CD8-positive, alpha-beta T cell (primary cell): ENCODE measurements at places on chromosomes 4 and X.

DNA sequence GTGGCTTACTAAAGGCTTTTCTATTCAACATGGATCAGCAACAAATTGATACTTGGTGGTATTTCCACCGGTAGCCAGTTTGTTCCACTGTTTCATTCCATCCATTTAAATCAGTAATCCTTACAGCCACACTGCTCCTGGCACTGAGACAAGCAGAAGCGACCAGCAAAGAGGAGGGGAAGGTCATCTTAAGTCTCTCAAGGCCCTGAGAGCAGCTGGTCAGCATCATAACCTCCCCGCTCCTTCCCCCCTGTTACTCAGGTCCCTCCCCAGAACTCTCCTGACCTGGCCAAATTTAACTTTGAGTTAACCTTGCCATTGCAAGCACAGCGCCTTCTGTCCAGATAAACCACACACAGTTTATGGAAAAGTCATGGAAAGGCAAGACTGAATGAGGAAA is 331.3 kb upstream of the KLF3 start:
- no peak for DNase-seq

DNA sequence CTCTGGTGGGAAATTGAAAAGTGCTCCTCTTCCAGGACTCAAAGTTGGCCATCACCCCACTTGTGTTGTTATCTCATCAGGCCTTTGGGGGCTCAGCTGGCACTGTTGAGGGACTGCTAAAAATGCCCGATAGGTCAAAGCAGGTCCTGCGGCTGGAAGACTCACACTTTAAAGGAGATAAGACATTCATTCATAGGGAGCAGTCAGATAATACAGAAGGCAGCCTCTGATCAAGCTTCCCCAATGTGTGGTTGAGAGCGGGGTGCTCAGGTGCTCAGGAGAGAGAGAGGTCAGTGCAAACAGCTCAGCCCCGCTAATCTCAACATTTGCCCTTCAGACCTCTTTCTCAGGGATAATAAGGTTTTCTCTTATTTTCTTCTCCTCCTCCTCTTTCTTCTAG is 70.3 kb downstream of the TMEM154 start:
- DNase-seq, result no peak

DNA sequence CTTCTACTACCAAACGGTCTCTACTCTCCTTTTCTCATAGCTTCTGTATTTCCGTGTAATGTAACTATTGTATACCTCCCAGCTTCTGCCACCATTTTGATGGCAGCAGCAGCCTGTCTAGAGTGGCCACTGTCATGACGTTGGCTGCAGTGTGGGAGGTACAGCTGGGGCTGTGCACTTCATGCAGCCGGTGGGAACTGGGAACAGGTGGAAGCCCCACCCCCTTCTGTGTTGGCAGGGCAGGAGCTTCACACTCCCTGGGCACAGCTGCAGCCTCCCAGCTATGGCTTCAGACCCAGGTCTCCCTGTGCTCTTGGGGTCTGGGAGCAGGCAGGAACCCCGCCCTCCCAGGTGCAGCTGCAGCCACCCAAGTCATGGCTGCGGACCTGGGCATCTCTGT is 49.8 kb upstream of the SEC24B start:
- DNase-seq, result no peak

DNA sequence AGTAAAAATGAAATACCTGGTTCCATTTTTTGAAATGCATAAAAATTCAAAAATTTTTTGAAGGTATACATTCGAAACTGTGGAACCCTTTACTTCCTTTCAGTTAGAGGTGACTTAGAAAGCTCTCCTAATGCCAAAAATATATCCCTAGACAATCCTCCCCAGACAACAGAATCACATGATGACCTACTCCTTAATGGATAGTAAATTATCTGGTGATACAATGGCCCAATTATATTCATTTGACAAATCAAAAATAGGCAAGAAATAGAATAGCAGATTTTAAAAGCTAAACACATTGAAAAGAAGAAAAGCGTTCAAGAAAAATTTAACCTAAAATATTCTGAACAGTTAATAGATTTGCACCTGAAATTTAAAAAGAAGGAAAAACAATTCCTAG is 3.5 kb upstream of the UGT2A2 start:
- no peak for DNase-seq

DNA sequence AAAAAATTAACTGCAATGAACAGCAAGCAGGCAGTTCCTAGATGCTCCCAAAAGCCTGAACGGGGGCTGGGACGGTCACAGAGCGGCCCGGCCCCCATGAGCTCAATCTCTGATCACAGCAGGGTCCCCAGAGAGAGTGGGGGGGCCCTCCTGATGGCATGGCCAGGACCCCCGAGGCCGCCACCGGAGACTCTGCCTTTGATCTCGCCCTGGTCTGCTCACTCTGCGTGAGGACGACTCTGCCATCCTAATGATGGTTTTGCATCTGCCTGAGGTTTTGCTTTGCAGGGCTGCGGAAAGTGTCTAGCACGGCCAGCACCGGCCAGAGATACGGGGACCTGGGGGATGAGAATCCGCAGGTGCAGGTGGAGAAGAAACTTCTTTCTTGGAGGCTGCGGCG is 103.8 kb downstream of the SHOX start:
- DNase-seq, result no peak

DNA sequence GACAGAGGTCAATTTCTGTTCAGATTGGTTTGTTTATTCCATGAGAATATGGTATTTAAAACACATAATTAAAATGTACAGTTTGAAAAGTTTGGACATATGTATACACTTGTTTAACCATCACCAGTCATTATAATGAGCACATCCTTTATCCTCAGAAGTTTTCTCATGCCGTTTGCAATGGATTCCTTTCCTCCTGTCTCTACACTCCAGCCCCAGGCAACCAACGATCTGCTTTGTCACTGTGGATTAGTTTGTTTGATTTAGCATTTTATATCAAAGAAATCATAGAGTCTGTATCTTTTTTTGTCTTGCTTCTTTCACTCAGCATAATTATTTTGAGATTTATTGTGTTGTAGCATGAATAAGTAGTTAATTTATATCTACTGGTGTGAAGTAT is 243.0 kb upstream of the TRAM1L1 start:
- no peak for DNase-seq

DNA sequence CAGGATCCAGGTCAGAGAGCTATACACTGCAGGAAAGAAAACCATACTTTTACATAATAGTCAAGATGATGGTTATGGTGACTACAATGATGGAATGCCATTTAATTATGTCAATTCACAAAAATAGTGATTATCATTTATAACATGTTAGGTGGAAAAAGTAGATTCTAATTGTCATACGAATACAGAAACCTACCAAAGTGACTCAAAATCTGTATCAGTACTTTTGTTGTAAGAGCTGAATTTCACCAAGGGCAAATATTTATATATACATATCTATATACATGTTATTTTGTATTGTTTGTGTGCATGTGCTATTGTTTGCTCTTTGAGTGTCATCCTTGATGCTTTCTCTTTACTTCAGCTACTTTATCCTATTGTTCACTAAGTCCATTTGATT is 485.4 kb downstream of the INPP4B start:
- DNase-seq, result no peak

DNA sequence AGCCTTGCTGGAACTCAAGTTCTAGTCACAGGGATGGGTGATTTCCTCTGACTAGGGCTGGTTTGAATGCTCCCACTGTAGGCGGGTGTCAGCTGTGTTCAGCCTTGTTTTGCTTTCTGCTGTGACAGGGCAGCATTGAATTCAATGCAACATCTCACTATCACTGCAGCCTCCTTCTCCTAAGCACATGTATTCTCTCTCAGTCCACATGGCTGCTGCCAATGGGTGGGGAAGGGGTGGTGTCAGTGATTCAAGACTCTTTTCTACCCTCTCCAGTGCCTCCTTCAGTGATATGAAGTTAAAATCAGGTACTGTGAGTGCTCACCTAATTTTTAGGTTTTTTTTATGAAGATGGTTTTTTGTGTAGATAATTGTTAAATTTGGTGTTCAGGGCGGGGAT is 46.3 kb downstream of the COL4A5 start:
- no peak for DNase-seq

- no peak for DNase-seq
Observed at GRCh38 chrX:81286075-81286474, 84.2 kb downstream of the SH3BGRL start.

- DNase-seq, result no peak
Observed at GRCh38 chrX:114774691-114775090, 190.8 kb downstream of the HTR2C start.

- DNase-seq, result no peak
Observed at GRCh38 chr4:121227341-121227792, 63.2 kb upstream of the TNIP3 start.

GRCh38 chrX:54446084-54446483 is 5.9 kb downstream of the TSR2 start:
- DNase-seq, result no peak

DNA sequence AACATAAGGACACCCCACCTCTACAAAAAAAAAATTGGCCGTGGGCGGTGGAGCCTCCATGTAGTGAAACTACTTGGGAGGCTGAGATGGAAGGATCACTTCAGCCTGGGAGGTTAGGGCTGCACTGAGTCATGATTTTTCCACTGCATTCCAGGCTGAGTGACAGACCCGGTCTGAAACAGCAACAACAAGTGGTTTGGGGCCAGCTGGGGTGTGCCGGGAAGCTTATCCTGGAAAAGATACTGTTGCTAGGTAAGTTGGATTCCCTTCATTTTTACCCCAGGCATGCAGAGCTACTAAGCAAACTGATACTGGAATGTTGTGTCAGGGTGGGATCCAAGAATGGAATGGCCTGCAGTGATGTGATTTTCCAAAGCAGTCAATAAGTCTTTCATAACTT is 57.0 kb downstream of the XAGE2 start:
- DNase-seq, result no peak

GRCh38 chrX:2664502-2664901 is 26.6 kb upstream of the CD99 start:
- no peak for DNase-seq

DNA sequence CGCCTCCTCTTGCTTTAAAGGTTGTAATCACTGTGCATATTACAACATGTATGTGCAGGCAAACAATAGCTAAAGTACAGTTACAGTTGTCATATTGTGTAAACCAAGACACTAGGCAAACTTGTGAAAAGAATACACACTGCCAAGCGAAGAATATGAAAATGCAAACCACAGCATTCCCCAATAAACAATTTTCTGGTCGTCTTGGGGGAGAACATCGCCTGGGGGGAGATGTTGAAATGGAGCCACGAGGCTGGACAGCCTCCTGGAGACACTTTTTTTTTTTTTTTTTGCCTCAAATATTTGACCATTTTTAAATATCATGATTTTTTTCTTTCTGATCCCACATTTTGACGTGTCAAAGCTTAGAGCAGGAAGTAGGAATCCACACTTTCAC is 51.7 kb upstream of the PDLIM3 start:
- DNase-seq, result no peak

DNA sequence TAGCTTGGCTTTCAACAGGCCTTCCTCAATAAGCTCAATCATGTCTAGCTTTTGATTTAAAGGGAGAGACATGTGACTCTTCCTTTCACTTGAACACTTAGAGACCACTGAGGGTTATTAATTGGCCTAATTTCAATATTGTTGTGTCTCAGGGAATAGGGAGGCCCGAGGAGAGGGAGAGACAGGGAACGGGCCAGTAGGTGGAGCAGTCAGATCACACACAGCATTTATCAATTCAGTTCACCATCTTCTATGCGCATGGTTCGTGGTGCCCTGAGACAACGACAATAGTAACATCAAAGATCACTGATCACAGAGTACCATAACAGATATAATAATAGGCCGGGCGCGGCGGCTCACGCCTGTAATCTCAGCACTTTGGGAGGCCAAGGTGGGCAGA is 17.8 kb downstream of the ZNF81 start:
- no peak for DNase-seq

DNA sequence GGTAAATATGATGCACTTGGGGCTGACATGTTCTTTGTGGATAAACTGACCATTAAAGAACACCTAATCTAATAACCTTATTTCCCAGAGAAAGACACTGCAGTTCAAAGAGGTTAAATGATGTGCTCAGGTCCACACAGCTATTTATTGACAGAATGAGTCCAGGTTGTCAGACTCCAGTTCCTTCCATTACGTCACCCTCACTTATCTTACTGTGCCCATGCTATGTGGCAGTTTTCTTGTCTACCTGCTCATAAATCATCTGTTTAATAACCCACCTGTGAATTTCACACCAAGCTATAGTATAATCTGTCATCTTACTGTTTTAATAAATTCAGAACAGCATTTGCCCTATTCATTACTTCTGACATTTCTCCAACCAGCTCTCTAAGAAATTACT is 36.7 kb downstream of the QRFPR start:
- DNase-seq, result no peak

DNA sequence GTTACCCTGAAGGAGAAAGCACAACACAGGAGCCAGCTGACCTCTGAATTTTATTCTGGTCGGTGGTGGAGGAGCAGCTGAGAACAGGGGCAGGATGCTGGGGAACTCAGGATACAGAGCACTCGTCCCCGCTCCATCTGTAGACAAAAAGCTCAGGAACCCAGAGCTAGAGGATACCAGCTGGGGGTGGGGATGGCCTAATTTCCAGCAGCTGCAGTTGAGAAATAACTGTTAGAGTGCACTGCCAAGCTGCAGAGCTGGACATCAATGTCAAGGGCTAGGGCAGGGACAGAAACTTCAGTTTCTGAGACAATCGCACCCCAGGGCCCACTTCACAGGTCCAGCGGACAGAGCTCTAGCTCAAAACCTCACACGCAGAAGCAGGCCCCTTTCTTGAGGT is 122.1 kb upstream of the GUCY1A1 start:
- DNase-seq, result no peak

- no peak for DNase-seq
Observed at GRCh38 chr4:1855333-1856070, 454 bp downstream of the LETM1 start.

DNA sequence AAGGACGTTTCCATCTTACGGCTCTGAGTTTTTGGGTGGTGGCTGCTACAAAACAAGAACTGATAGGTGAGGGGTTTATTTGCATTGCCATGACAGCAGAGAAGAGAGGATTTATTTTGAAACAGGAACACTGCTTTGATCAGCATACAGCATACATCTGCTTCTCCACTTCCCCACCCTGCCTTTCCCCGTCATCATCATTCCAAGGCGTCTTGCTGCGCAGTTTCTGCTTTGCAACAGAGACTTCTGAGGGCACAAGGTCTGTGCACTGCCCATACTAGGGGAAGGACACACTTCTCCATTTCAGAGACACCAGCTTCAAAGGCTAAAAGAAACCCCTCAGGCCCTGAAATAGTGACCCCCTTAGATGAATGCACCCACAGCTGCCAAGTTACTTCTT is 19.1 kb downstream of the STARD8 start:
- DNase-seq, result no peak

DNA sequence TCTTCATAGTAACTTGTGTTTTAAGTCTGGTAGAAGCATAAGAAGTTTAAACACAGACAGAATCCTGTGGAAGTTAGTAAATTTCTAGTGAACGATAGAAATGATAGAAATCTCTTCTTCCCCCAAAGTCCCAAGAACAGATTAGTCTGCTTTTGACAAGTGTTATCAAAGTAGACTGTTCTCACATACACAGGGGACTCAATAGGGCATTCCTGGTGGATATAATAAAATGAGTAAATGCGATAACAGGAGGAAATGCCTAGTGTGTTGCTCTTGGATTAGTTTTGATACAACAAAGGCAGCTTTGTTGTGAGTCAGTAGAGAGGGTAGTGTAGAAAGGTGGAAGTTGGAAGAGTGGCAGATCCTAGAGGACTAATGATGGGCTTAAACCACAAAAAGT is 43.5 kb downstream of the CLCN3 start:
- no peak for DNase-seq
